ENCODE measurements at places on chromosomes 12 and 14. TPM values are rescaled to one million over a fixed set of nuclear protein-coding genes. Genes with fewer than 3 reads are reported as not detected.

DNA sequence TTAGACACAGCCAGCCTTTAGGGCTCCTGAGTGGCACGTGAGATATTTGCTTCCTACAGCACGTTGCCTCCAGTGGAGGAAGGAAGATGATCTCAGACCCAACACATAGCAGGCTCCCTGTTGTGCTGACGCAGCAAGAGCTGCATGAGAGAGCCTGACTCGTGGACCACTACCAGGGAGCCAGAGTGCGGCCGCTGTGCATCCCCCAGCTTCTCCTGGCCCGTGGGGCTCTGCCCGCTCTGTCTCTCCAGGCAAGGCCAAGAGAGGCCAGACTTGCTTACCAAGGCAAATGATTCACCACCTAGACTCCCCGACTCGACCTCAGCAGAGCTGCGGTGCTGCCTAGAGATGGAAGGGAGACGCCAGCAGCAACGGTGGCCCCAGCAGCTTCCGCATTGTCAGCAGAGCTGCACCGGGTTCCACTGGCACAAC, 37.5 kb downstream of the MAP3K9 start:
- H3K27ac ChIP-seq = no peak overlapping the region
- H3K4me3 ChIP-seq = no peak overlapping the region
- H3K36me3 ChIP-seq = peaks cover 3% of the 10 kb centered on the region
- H3K4me1 ChIP-seq = no peaks in the 10 kb centered on the region
- no peak for DNase-seq
- H3K27me3 ChIP-seq = no peaks in the 10 kb centered on the region

GRCh38 chr12:32390572-32391219, 8.7 kb upstream of the FGD4 start:
- H3K27ac ChIP-seq = no peak overlapping the region
- peak overlapping the region; percentile 67 for H3K4me3 ChIP-seq
- no peaks in the 10 kb centered on the region for H3K36me3 ChIP-seq
- peaks cover 5% of the 10 kb centered on the region for H3K4me1 ChIP-seq
- H3K27me3 ChIP-seq = peaks cover 13% of the 10 kb centered on the region

GRCh38 chr12:30345744-30346471, 349.8 kb downstream of the IPO8 start:
- no peak overlapping the region for H3K27ac ChIP-seq
- no peaks in the 10 kb centered on the region for H3K4me1 ChIP-seq
- no peaks in the 10 kb centered on the region for H3K27me3 ChIP-seq
- DNase-seq = no peak
- no peaks in the 10 kb centered on the region for H3K36me3 ChIP-seq

DNA sequence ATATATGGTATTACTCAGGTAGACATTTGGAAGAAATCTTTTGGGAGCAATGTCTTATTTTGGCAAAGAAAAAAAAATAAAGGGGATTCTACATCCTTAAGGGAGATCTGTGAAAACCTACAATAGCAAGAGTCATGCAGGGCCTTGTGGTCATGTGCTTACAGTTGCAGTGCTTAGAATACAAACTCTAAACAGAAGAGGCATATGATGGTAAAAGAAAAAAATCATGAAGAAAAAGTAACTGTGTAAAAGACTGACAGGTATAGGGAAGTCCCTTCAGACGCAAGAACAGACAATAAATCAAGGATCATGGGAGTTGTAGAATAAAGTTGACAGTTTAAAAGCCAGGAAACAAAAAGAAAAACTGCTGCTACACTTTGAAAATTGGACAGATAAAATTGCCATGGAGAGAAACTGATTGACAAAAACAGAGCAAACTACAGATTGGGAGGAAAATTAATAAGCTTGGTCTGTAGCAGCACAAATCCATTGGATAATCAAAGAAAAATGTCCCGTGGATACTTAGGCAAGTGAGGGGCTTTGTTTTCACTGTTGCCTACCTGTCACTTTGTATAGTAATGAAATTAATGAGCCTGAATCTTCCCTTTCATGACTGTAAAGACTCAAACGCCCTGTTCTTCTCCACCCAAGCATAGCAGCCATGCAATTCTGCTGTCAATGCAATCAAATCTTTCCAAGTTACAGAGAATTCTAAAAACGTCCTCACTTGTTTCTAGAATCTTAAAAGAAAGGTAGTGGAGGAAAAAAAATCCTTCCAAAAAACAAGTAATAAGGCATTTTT, 402.0 kb downstream of the SYT1 start:
- H3K27ac ChIP-seq = no peak overlapping the region
- DNase-seq = no peak
- H3K4me3 ChIP-seq = no peak overlapping the region
- no peaks in the 10 kb centered on the region for H3K27me3 ChIP-seq

- no peaks in the 10 kb centered on the region for H3K4me1 ChIP-seq
- H3K36me3 ChIP-seq = no peaks in the 10 kb centered on the region
- H3K27me3 ChIP-seq = no peaks in the 10 kb centered on the region
- DNase-seq = no peak
Measured at GRCh38 chr12:124663206-124663605, 95.8 kb upstream of the NCOR2 start.

GRCh38 chr12:131063413-131063812, 109.7 kb downstream of the ADGRD1 start:
- H3K27me3 ChIP-seq = peaks cover 14% of the 10 kb centered on the region
- no peaks in the 10 kb centered on the region for H3K36me3 ChIP-seq
- no peak overlapping the region for H3K27ac ChIP-seq
- H3K4me3 ChIP-seq = no peak overlapping the region
- H3K4me1 ChIP-seq = no peaks in the 10 kb centered on the region
- DNase-seq = no peak

LIN52 gene
- total RNA-seq = 10.1 TPM

SYCP3 gene
- 0.09 TPM for total RNA-seq

SLC24A4 gene
- total RNA-seq = not detected

GRCh38 chr14:97058074-97058467, 260.9 kb downstream of the VRK1 start:
- H3K27me3 ChIP-seq = no peaks in the 10 kb centered on the region
- no peak for DNase-seq
- no peaks in the 10 kb centered on the region for H3K36me3 ChIP-seq
- no peak overlapping the region for H3K4me3 ChIP-seq
- no peak overlapping the region for H3K27ac ChIP-seq

WNT1 gene
- not detected for total RNA-seq

GRCh38 chr14:42378880-42379279, 772.2 kb downstream of the LRFN5 start:
- H3K27ac ChIP-seq = no peak overlapping the region
- H3K4me1 ChIP-seq = no peaks in the 10 kb centered on the region
- H3K27me3 ChIP-seq = no peaks in the 10 kb centered on the region
- no peak overlapping the region for H3K4me3 ChIP-seq
- DNase-seq = no peak

PAX9 gene
- not detected for total RNA-seq

WSCD2 gene
- total RNA-seq = not detected

GRCh38 chr12:104653730-104654664, 197.2 kb downstream of the CHST11 start:
- H3K27me3 ChIP-seq = no peaks in the 10 kb centered on the region
- H3K36me3 ChIP-seq = no peaks in the 10 kb centered on the region
- DNase-seq = peak; percentile 38
- H3K4me1 ChIP-seq = peaks cover 15% of the 10 kb centered on the region

- peak overlapping the region; percentile 58 for H3K4me3 ChIP-seq
- H3K36me3 ChIP-seq = peaks cover 2% of the 10 kb centered on the region
- DNase-seq = no peak
- no peaks in the 10 kb centered on the region for H3K27me3 ChIP-seq
- H3K27ac ChIP-seq = no peak overlapping the region
Measured at GRCh38 chr12:54390176-54390667, 5.7 kb upstream of the ZNF385A start.

GRCh38 chr14:89537911-89538310, 120.9 kb upstream of the FOXN3 start:
- DNase-seq = no peak
- H3K4me1 ChIP-seq = peaks cover 56% of the 10 kb centered on the region
- H3K36me3 ChIP-seq = peaks cover 23% of the 10 kb centered on the region
- no peaks in the 10 kb centered on the region for H3K27me3 ChIP-seq
- H3K27ac ChIP-seq = no peak overlapping the region

KRT4 gene
- 0.11 TPM for total RNA-seq

DNA sequence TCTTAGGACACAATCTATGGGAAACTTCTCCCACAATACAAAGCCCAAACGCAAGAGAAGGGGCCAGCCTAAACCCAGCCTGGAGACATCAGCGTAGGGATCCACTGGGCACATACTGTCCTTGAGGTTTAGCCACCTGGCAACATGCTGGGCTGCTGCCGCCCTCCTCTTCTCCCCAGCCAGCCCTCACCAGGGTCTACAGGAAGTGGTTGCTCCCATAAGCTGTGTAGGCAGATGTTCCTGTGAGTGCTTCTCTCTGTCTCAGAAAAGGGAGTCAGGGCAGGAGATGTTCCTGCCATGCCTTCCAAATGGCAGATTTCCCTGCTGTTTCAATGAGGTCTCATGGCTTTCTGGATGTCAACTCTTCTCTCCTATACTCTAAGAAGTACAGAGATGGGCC, 241.4 kb downstream of the PCNX1 start:
- no peak overlapping the region for H3K4me3 ChIP-seq
- peaks cover 16% of the 10 kb centered on the region for H3K4me1 ChIP-seq
- no peak for DNase-seq

KRT72 gene
- 0.16 TPM for total RNA-seq

Measured in activated CD8-positive, alpha-beta T cell treated with anti-CD3 and anti-CD28 coated beads for 36 hours (primary cell).